Caudate nucleus (tissue), 63 donors: ENCODE measurements at places on chromosomes 5 and 9.

DNA sequence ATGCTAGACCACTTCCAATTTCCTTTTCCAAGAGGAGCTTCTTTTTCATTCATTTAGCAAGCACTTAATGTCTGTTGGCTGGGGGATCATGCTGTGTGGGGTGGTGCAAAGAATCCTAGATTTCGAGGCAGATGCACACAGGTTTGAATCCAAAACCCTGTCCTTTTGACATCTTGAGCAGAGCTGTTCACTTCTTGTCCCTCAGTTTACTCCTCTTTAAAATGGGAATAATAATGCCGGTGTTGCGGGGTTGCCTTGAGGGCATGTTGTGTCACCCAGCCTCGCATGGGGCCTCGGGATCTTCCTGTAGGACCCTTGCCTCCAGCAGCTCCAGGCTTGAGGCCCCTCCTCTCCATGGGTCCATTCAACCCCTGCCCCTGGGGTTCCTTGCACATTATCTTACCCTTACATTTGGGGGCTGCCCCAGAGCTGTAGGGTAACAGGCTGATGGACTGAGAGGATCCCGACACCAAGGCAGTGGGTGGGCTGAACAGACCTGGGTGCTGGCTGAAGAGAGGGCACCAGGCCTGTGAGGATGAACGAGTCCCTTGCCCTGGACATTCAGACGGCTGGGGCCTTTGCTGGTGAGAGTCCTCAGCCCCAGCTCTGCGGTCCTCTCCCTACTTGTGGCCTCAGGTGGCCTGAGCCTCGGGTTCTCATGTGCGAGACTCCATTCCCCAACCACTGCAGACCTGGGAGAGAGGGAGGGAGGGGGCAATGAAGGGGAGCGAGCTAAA, 145.8 kb downstream of the BARX1 start:
- DNase-seq = no peak

DNA sequence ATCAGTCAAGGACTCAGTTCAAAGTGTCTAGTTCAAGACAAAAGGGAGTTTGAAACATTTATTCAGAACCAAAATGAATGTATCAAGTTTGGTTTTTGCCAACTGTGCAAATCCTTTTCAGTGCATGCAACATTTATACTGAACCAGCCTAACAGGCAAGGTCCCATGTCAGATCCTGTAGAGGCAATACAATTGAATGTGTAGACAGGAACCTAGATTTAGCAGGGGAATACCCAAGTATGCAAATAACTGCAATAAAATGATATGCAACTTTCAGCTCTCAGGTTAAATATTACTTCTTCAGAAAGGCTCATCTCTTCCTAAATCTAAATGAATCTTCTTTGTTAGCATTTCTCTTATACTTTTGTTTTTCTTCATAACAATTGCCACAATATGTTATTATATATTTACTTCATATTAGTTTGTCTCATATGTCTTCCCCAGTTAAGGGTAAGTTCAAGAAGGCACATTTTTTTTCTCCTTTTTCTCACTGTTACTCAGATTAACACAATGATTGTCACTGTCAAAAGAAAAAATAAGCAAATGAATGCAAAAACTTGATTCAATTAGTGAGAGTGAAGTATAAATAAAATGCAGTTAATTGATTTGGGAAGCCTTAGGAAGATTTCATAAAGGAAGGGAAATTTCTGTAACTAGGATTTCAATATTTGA, 163.9 kb upstream of the RASA1 start:
- DNase-seq = no peak

DNA sequence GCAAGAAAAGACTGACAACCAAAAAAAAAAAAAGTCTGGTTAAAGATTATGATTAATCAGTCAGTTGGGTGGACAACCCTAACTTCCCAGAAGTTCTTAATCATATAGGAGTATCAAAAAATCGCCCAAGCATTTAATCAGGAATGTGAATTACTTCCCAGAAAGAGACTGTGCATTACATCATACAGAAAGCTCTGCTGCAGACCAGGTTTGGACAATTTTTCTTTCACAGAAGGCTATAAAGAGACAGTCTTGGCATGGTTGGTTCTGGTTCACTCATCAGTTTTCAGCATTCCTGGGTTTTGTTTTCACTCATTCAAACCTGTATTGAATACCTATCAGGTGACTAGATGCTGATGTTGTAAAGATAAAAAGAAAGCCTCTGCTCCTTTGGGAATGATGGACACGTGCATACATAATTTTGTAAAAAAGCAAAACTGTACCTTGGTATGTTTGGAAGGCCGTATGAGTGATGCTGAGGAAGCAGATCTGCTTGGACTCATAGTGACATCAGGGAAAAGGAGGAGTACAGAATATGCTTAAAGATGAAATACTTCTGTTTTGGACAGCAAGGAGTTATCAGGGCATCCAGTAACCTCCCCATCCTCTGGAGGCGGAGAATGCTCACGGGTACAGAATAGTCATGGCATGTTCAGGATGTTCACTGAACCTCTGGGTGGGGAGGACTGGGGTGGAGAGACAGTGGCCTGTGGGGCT, 178.4 kb downstream of the GNA14 start:
- no peak for DNase-seq

GRCh38 chr5:172785429-172786088, 14.6 kb upstream of the DUSP1 start:
- DNase-seq = no peak

GRCh38 chr5:157744051-157745011, 819 bp downstream of the LSM11 start:
- no peak for DNase-seq

- DNase-seq = peak; percentile 19
Observed at GRCh38 chr5:152568016-152568415, 162.9 kb upstream of the NMUR2 start.

GRCh38 chr5:33726422-33727165, 165.2 kb downstream of the ADAMTS12 start:
- no peak for DNase-seq

DNA sequence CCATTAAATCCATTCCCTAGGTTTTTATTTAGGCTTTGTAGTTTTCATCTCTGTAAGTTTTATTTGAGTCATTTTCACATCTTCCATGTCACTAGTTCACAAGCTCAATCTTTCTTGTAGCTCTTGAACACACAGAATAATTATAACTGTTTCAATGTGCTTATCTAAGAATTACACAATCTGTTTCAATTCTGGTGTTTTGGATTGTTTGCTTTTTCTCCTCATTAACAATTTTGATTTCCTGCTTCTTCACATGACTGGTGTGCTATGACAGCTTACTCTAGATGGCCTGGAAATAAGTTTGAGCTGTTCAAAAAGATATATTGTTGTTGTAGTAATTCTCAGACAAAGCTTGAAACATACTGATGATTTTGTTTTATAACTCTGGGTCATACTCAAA, 1974.1 kb upstream of the NUDT12 start:
- DNase-seq = no peak

DNA sequence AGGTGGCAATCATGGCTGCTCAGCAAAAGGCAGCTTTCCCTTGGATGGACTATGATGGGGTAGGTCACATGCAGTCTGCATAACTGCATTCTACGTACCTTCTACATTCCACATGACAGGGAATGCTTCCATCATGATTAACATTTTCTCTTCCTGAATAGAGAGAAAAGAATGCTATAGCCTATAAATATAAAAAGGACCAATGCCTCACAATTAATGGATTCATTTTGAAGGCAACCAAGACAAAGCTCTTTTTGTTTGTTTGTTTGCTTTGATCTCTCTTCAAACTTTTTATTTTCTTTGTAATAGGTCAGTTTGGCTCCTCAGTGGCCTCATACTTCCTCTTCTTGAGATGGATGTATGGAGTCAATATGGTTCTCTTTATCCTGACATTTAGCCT, 201.3 kb downstream of the ALDH1A1 start:
- no peak for DNase-seq

GRCh38 chr5:1800472-1801221, 560 bp upstream of the NDUFS6 start:
- DNase-seq = peak; percentile 72

DNA sequence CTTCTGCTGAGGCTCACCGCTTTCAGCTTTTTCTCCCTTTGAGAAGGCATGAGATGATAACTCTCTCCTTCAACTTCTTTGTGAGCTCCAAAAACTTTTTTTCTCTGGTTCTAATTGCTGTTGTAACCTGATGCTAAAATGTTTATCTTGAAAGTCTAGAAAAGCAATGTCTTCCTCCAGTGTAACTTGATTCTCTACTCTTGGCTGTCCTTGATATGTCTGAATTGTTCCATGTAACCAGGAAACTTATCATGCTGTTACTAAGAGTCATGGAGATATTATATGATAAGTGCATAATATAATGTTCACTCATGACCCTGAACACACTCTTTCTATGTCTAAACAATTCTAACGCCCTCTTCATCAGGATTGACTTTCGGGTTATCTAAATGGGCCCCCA, 128.0 kb upstream of the ABCA1 start:
- DNase-seq = no peak

DNA sequence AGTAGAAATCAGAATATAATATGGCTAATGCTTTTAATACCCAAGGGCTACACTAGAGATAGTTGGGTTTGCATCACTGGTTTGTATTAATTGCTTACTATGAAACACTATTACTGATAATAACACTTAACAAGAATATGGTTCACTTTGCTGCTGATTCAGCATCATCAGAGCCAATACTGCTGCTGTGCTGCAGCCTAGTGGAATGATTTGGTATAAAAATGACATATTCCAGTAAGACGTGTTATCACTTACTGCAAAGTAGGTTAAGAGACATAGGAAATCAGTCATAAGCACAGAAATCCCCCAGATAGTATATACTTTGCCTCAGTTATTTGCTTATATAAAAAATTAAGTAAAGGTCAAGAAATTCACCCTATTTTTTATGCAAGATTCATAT, 2.8 kb downstream of the CDH10 start:
- no peak for DNase-seq

DNA sequence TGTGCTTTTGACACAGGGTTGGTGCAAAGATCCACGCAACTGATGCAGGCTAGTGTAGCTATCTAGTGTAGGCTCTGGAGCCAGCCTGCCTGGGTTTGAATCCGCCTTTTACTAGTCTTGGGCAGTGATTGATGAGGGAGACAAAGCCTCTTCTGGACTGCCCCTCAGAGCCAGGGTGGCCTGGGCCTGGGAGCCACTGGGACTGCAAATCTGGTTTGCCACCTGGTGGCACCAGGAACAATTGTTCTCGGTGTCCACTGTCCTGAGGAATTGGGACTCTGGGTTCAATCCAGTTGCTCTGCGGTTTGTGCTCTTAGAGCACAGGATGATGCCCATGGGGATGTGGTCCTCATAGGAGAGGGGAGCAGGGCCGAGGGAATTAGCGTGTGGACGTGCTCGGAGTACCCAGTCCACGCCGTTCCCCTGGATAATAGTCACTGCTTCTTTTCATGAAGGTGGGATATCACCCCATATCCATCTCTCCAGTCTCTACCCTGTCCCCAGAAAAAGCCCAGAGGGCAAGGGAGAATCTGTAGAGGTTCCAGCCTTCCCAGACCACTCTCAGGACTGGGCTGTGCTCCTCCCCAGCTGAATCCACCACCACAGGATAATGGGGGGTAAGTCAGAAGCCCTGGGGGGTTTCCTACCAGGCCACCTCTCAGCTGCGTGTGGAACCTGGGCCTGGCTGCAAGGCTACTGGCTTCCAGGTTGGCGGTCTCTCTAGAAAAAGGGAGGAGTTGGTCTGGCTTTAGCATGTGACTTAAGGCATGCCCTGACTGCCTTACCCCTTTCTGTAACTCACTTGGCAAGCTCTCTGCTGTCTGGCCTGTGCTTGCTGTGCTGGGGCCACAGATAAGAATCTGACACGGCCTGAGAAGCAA, 1.9 kb downstream of the B4GALT7 start:
- no peak for DNase-seq

- DNase-seq = no peak
Observed at GRCh38 chr5:51376509-51376908, 6.7 kb upstream of the ISL1 start.

GRCh38 chr9:80932947-80933780, 756.2 kb downstream of the TLE1 start:
- DNase-seq = no peak

DNA sequence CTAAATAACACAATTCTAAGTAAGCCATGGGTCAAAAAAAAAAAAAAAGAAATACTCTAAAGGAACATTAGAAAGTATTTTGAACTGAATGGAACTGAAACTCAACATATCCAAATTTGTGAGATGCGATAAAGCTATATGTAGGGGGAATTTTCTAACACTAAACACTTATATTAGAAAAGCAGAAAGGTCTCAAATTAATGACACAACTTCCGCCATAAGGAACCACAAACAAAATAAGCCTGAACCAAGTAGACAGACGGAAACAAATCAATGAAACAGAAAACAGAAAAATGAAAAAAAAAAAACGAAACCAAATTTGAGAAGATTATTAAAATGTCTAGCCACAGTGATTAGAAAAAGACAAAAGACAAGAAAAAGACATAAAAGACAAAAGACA, 39.9 kb downstream of the ADAMTS6 start:
- no peak for DNase-seq

- no peak for DNase-seq
Observed at GRCh38 chr5:73363911-73364730, 84.5 kb downstream of the FOXD1 start.

DNA sequence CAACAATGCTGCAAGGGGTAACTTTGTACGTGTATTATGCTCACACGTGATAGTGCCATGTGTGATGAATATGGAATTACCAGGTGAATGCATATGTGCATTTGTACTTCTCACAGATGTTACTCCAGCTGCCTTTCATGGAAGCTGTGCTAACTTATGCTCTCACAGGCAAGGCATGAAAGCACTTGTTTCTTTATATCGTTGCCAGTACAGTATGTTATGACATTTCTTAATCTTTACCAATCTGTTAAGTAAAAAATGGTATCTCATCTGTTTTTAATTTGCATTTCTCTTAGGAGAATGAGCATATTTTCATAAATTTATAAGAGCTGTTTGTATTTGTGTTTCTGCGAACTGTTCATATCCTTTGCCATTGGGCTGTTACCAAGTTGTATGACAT, 311.8 kb upstream of the DMRT1 start:
- no peak for DNase-seq

- DNase-seq = no peak
Observed at GRCh38 chr9:114860187-114860586, 54.3 kb upstream of the TNFSF15 start.

DNA sequence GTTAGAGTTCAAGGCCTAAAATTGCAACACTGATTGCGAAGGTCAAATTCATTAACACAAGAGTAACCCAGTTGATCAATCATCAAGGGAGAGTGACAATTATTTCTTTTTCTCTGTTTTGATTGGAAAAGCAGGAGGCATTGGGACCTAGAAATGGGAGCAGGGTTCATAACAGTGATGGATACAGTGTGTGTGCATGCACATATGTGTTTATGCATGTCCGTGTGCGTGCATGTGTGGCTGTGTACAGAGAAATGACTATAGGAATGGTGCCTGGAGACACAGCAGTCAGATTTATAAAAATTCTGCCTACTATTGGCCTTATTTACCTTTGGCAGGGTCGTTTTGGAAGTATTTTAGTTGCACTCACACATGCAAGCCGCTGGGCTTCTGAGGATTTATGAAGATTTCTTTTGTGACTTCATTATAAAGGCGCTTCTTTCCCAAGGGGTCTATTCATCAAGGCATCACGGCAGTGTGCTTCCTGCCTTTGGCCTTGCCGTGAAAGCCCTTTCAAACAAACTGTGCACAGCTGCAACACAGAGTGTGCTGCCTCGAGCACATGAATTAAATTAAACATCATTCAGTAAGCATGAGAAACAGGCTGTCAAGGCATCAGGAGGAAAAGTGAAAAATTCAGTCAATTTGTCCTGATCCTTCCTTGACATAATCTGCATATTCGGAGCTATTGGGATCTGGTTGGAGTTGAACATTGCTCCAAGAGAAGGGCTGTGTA, 122.8 kb upstream of the PUM3 start:
- no peak for DNase-seq

GRCh38 chr5:65034029-65034812, 265.5 kb downstream of the CWC27 start:
- DNase-seq = no peak

GRCh38 chr5:147617191-147617606, 107.3 kb upstream of the DPYSL3 start:
- DNase-seq = no peak
